ENCODE measurements at places on chromosomes 12 and 14.

DNA sequence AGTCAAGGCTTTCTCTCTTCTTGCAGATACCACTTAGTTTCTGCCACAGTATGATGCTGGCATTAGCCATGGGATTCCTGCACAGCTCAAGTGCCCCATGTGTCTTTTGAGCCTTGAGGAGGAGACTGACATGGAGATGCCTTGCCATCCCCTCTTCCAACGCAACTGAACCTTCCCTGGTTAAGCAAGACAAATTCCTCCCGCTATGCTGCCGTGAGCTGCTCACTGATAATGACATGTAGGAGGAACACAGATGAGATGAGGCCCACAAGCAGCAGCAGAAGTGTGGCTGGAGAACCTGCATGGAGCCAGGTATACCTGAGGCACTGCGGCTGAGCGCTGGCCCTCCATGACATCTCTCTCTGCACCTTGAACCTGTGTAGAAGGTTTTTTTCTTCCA lies 15.4 kb upstream of the PPP1R1A start:
- DNase-seq: no peak

DNA sequence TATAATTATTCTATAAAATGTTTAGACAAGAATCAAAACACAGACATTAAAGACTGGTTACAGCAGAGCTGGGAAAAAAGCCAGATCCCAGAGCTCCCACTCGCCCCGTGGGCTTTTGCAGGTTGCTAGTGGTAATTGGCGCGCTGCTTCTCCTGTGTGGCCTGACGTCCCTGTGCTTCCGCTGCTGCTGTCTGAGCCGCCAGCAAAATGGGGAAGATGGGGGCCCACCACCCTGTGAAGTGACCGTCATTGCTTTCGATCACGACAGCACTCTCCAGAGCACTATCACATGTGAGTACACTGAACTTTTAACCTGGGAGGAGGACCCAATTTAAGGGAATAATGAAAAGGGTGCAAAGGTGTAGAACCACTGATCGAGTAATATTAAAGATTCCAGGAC lies 7.5 kb downstream of the TMEM52B start:
- no peak for DNase-seq

- no peak for DNase-seq
Measured at GRCh38 chr14:75404847-75405246, 23.0 kb upstream of the JDP2 start.

DNA sequence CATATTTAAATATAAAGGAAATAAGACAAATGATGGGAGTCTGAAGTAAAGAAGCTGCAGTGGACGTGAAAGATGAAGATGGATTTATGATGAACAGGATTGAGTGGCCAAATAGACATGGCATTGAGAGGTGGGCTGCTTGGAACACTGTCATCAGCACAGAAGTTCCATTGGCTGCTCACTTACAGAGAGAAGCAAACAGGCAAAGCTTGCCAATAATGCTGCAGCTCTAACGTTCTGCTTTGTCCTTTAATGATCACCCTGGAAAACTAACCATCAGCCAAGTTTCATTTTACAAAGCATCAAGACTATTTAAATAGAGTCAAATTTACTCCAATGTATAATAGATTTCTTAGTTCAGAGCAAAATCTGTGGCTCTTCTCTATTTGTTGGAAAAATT lies 721.4 kb downstream of the TMTC2 start:
- no peak for DNase-seq

- DNase-seq: no peak
Measured at GRCh38 chr12:4734625-4735340, 14.6 kb downstream of the GALNT8 start.

DNA sequence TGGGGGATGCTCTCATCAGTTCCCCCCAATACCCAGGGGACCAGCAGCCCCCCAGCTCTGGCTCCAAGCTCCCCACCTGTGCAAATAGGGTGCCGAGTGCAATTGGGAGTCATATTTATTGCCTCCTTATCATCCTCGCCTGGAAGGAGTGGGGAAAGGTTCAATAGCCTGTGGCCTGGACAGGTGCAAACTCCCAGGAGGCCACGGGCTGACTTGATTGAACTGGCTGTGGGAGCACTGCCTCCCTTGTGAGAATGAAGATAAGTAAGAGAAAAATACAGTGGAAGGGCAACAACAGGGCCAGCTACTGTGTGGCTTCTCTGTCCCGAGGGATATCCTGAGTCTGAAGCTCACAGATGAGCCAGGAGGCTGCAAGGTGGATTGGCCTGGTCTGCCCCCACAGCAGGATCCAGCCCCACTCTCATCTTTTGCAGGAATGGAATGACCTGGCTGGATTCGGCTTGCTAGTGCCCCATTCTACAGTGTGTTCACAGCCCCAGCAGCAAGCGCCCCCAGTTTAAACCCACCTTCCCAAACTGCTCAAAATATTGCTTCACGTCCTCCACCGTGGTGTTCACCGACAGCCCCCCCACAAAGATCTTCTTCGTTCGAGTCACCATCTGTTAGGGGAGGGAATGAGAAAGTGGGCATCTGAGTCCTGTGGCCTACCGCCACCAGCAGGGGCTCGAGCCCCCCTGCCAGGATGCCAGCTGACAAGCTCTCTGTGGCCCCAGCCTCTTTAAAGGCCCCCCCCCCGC lies 6.3 kb downstream of the MSI1 start:
- no peak for DNase-seq

- DNase-seq: no peak
Measured at GRCh38 chr14:83992857-83993256, 1537.1 kb upstream of the FLRT2 start.

DNA sequence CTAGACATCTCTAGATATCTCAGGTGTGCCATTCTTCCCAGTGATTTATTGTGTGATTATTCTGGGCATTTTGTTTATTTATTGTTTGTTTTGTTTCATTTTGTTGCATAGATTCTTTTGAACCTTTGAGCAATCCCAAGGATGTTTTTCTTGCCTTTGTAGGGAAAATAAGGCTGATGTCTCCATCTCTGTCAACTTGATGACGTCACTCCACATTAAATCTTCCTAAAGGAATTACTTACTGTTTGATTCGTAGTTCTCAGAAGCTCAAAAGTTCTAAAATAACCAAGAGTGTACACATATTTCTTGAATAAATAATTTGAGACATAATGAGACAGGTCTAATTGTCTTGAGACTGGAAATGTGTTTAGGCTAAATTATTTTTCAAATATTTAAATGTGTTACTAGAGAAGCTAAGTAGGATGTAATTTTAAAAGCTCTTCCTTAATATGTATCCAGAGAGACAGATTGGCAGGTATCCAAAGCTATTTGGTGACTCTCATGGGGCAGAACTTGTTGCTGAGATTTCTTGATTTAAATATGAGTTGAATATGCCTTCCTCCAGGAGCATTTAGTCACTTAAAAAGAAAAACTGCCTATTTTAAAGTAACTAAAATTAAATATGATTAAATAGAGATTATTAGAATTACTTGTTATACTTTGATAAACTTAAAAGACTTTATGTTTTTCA lies 128.7 kb downstream of the CNTN1 start:
- DNase-seq: no peak

DNA sequence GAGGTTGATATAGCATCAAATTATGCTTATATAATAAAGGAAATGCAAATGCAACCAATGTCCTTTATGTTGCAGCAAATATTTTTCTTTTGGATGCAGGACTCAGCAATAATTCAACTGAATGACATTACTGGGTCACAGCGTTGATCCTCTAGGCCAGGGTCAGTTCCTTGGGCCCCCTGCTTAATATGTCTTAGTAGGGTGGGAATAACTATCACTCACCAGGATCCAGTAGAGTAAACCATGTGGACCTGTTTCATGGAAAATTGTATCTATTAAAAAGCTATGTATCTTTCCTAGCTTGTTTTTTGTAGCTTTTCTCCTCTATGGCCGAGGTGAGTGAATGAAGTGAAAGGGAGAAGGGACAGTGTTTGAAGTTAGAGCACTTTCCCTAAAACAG lies 161.5 kb upstream of the SSTR1 start:
- DNase-seq: no peak

DNA sequence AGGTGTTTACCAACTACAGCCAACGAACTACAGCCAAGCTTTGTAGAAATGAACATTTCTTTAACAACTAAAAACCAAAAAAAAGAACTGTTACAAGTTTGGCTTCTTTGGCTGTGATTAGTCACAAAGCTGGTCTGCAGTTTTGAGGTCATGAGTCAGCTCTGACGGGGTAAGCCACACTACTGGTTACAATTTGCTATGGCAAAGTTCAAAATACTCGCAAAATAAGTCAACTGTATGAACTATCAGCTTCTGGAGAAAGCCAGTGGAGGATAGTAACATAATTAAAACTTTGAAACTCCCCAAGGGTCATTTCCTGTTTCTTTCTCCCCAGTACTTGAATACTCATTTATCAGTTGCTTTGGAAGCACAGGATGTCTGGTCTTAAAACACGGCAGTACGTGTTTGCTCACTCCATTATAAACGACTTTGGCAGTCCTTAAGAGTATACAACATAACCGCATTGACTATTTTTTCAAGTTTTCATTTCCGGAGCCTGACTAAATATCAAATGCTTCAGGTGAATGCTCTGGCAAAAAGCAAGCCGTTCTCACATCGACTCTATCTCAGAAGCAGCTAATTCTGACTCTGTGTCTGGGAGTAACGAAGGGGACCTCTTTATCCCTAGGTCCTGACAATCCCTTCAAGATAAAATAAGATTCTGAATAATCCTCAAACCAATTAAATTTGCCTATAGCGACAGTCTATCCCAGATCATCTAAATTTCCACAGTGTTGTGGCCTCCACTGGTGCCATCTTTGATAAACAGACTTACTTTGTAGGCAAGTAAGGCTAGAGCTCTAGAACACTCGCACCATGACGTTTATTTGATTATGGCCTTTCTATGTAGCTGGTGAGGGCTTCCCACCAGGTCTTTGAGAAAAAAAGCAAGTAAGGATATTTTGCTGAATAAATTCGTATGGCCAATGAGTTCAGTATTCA lies 10.6 kb downstream of the PHLDA1 start:
- no peak for DNase-seq

GRCh38 chr14:61396279-61396678 lies 74.9 kb downstream of the PRKCH start:
- DNase-seq: no peak

- DNase-seq: no peak
Measured at GRCh38 chr14:69711065-69711464, 55.9 kb upstream of the SRSF5 start.

DNA sequence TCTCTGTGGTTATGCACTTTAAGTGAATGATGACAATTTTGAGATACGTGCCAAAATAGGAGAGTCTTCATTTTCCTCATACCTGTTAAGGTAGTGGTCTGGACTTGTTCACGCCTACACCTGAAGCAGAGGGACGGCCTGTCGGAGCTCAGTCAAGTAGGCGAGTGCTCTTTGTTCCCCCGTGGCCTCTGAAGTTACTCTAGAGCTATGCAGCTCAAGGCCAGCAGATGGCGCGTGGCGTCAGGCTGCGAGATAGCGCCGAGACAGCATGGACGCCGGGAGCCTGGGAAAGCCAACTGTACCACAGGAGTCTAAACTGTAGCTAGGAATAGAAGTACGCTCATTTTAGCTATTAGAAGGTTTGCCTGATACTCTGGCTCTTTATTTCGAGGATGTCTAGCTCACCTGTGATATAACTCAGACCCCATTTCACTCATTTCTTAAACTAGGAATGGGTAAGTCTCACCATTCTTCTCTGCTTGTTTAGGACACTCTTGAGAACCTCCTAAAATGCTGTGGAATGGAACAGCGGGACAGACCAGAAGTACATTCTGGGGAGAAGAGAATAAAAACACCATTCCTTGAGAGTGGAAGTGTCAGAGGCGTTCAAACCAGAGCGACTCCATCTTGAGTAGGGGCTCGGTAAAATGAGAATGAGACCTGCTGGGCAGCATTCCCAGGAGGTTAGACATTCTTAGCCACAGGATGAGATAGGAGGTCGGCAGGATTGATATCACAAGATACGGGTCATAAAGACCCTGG lies 267.4 kb upstream of the HMGA2 start:
- peak; percentile 25 for DNase-seq
